T-helper 2 cell (primary cell): ENCODE measurements at places on chromosomes 12 and 14.

- DNase-seq = no peak
Observed at GRCh38 chr12:11785712-11786111, 136.2 kb downstream of the ETV6 start.

DNA sequence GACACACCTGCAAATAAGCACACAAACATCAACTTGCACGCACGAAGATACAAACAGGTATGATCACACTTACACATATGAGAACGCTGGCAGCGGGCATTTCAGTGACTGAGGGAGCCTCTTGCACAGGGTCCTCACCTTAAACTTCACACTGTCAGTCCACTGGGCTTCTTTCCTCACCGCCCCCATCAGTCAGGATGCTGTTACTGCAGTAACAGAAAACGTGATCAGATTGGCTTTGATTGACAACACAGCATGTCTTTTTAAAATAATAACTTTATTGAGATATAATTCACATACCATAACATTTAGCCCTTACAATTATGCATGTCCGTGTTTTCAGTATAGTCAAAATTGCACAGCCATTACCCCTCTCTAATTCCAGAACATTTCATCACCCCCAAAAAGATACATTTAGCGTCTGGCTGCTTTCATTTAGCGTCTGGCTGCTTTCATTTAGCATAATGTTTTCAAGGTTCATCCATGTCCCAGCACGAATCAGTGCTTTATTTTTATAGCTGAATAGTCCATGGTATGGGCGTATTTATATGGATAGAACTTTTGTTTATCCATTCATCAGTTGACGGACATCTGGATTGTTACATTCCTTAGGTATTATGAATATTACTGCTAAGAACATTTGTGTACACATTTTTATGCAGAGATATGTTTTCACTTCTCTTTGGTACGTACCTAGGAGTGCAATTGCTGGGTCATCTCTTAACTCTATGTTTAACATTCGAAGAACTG is 8.4 kb downstream of the CCDC197 start:
- no peak for DNase-seq

DNA sequence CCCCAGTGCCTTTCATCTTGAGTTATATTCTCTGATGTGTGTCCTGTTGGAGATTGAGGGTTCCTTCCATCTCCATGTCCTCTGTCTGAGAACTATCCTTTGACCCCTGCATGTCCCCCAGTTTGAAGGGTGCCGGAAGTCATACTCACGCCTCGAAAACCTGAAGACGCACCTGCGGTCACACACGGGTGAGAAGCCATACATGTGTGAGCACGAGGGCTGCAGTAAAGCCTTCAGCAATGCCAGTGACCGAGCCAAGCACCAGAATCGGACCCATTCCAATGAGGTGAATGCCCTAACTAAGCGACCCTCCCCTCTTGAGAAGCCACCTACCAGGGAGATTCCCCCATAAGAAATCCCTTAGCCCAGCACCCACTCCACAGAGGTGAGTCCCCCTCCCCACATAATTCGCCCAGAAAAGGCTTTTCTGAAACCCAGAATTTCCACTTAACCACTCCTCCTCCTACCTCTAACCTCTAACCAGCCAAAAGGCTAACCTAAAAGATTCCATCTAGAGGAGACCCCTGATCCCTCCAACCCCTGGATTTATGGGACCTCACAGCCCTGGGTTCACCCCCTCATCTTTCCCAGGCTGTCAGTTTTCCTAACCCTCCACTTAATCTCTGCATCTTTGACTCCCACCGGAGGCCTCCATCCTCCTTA is 7.8 kb downstream of the GLI1 start:
- DNase-seq = no peak

DNA sequence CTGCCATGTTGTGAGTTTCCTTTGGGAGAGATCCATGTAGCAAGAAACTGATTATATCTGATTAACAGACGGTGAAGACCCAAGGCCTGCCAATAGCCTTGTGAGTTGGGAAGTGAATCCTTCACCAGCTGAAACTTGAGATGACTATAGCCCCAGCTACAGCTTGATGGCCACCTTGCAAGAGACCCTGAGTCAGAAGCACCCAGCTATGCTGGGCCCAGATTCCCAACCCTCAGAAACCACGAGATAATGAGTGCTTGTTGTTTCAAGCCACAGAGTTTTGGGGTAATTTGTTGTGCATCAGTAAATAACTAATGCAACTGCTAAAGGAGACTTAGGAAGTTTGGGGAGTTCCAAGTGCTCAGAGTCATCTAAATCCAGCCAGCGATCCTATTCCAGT is 80.3 kb downstream of the AVPR1A start:
- no peak for DNase-seq

DNA sequence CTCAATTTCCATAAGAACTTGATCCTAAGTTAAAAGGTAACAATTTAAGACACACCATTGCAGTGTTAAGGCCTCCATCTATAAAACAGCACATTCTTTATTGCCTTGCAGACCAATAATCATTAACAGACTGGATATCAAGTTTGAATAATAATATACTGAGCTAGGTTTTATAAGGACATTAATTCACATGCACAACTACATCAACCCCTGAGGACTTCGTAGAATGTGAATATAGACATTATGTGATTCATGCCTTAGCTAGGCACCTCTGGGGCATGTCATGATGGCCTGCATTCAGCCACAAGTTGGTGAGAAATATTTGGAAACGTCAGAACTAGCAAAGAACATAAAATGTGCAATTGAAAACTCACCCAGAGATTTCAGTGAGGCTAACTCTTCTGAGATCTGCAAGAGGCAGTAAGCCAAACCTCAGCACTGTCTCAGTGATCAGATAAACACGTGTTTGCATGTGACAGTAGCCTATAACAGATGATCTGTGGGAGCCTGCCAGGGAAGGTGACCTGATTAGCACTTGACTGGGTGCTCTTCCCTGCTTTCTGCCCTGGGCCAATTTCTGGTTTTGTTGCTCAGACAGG is 492.2 kb downstream of the FLRT2 start:
- no peak for DNase-seq
